ENCODE measurements at places on chromosomes 12 and 14. TPM values are rescaled to one million over a fixed set of nuclear protein-coding genes. Genes with fewer than 3 reads are reported as not detected.

- no peak for DNase-seq
Observed at GRCh38 chr12:26768611-26769603, 64.1 kb downstream of the ITPR2 start.

- DNase-seq = no peak
Observed at GRCh38 chr12:6833189-6833890, 5.1 kb downstream of the P3H3 start.

DNA sequence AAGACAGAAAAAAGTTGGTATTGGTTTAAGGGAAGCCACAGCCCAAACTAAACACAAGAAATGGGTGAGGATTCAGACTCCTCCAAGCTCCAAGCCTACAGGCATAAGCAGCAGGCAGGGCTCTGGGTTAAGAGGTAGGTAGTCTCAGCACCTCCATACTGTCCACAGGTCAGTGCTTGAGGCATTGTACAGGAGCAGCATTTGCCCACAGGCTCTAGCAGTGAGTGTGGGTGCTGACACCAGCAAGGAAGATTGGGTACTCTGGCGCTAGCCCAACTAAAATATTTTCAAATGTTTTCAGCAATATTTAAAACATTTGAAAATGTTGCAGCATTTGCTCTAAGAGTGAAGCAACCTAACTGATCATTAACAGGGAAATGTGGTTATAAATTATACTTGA lies 33.1 kb downstream of the FERMT2 start:
- DNase-seq = no peak

The LTBR gene
- total RNA-seq = 186 TPM

- peak; percentile 20 for DNase-seq
Observed at GRCh38 chr14:53432378-53432802, 279.3 kb upstream of the DDHD1 start.

All from glomerular endothelial cell (primary cell).